ENCODE measurements at places on chromosomes 5 and 9.
A peak's percentile ranks its signal among the peaks of the same experiment; 100 is the strongest.

- DNase-seq, result no peak
These were observed 52.2 kb downstream of the CDC42SE2 start for GRCh38 chr5:131316026-131316425.

GRCh38 chr5:134581241-134581981, 51.2 kb downstream of the SAR1B start:
- DNase-seq, result no peak

DNA sequence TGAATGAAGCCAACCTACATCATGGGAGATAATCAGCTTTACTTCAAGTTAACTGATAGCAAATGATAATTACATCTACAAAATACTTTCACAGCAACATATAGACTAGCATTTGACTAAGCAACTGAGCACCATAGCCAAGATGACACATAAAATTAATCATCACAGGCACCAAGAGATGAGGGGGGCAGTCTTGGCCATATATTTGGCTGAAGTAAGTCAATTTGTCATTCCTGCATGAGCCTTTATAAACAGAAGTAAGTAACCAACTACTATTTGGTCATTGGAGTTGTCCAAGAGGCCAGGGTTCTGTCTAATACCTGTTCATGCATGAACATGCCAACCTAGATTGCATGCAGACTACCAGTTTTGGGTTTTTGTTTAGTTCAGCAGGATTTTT, 53.6 kb downstream of the PDCD1LG2 start:
- DNase-seq, result no peak

DNA sequence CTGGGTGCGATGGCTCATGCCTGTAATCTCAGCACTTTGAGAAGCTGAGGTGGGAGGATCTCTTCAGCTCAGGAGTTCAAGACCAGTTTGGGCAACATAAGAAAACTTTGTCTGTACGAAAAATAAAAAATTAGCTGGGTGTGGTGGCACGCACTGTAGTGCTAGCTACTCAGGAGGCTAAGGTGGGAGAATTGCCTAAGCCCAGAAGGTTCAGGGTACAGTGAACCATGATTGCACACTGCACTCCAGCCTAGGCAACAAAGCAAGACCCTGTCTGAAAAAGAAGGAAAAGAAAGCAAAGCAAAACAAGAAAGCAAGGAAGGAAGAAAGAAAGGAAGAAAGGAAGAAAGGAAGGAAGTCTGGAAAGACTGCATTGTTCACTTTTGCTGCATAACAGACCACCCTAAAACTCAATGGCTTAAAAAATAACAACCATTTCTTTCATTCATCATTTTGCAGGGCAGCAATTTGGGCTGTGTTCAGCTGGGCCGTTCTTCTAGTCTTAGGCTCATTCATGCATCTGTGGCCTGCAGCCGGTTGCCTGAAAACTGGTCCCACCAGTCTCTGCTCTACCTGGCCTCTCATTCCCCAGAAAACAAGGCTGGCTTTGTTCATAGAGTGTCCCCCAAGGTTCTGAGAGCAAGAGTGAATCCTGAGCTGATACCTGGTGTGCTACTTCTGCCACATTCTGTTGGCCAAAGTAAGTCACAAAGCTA, 82.4 kb upstream of the MIER3 start:
- DNase-seq, result no peak

DNA sequence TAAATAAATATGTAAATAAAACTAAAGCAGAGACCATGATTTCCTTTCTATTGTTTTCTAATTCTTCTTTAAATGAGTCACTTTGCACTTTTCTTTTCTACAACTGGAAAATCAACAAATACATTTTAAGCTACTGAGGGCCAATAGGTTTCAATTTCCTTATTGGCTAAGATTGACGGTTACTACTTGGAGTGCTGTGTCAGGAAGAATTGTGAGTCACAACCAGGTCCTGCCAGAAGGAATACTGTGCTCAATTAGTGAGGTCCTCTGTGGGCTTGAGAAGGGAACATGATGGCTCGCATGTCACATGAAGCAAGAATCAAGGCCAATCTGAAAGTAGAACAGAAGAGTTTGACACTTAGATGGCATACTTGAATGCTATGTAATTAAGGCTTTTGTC, 110.8 kb downstream of the HMHB1 start:
- DNase-seq, result no peak

GRCh38 chr9:129880654-129881546, 45.6 kb downstream of the USP20 start:
- peak; percentile 76 for DNase-seq

GRCh38 chr5:8366266-8366665, 497.3 kb downstream of the MTRR start:
- DNase-seq, result no peak

Data from spleen (tissue), 13 donors.